ENCODE measurements at places on chromosomes 6 and 20.
A peak's percentile ranks its signal among the peaks of the same experiment; 100 is the strongest.

DNA sequence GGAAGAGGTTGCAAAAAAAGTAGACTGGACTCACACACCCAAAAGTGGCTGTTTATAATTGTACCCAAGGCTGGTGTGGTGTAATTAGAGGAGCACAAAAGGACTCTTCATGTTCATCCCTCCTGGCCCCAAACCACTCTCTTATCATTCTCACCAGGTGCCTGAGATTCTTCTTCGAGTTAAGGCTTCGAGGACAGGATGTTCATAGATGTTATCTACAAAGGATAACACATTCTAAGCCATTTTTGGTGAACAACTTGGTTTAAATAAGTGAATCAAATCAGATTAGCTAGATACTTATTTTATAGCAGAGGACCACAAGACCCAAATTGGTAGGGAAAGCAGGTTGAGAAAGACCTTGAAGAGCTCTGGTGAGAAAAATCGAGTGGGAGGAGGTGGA, 73.1 kb upstream of the SUPT3H start:
- no peak for DNase-seq

GRCh38 chr6:138944412-138944811, 43.6 kb downstream of the REPS1 start:
- DNase-seq: no peak

DNA sequence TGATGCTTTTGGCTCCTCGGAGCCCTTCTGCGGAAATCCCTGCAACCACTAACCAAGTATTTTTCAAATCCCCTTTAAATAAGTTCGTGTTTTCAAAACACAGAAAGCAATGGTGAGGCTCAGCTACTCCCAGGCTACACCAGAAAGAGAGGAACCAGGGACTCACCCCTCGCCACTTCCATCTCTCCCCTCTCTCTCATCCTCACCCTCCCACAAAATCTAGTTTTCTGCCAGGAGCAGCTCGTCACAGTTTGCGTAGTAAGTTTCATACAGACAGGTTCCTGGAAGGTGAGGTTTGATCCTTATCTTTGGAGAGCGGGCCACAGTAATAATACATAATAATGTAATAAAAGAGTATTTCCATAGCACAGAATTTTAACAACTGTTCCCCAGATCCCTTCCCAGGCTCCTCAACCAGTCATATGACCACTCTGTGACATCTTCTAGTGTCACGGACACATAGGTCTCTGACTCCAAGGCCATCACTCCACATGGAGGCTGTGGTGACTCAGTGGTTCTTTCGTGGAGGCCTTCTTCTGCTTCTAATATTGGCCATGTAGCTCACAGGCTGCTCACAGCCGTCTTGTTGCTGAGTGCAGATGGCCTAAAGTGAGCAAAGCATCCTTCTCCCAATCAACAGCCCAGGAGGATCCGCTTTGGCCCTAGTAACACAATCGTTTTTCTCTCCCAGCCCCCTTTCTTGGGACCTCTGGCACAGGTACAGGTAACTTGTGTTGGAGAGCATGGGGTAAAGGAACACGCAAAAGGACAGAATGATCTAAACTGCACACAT, 295.7 kb downstream of the CDC5L start:
- DNase-seq: no peak

GRCh38 chr6:43789447-43789846, 19.4 kb downstream of the VEGFA start:
- DNase-seq: no peak

DNA sequence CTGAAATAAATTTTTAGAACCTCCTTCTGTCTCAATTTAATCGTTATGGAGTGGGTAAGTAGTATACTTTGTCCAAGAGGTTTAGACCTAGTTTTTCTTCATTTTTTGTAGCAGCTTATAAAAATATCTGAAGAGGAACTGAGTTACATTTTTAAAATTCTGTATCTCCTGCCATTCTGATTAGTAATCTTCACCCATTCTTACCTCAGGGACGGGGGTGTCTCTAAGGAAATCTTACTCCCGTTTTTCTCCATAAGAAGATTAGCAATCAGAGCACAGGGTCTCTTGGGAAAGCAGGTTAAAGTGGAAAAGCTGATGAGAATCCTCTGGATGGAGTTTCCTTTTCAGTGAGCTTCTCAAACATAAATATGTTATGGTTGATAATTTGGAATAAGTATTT, 259.3 kb upstream of the FAM83B start:
- DNase-seq: no peak

DNA sequence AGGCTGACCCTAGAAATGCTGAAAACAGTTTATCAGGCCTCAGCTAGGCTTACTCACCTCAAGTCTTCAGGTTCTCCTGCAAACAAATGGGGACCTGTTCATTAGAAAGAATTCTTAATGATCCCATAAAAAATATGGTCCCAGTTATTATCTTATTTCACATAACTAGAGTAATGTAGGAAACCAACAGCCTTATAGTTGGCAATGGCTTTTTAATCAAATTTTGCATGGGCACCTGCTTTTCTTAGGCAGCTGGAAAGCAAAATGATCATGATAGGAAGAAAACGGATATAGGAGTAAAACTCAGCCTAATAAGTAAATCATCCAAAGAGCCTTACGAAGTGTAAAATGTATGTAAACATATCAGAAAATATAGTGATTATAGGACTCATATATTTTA, 1.3 kb downstream of the NRSN1 start:
- DNase-seq: no peak

DNA sequence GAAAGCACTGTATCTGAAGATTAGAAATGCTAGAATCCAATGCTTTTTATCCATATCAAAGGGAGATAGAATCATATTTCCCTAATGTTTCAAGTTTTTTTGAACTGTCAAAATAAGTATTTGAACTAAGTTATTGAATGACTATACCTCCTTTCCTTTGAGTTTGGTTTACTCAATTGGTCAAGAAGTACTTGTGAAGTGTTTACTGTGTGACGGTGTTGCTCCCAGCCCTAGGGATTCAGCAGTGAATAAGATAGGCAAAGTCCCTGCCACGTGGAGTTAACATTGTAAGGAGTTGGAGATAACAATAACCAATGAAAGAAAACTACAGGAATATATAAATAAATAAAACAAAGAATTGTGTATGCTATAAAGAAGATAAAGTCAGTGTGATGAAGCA, 535.9 kb downstream of the FRK start:
- DNase-seq: no peak

DNA sequence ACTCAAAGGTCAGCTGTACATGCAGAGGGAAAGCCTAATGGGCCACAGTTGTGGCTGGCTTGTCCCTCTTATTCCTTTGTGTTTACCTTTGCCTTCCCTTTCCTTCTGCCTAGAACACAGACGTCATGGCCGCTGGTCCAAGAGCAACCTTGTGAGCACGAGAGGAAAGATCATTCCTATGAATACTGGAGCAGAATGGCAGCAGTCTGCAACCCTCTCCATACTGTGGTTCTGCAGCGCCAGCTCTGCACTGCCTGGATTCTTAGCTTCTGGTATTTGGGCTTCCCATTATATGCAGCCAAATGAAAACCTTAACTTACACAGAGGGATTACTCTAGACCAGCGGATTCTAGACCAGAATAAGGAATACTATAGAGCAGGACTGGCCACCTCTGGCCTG, 12.4 kb downstream of the TBC1D7 start:
- no peak for DNase-seq

DNA sequence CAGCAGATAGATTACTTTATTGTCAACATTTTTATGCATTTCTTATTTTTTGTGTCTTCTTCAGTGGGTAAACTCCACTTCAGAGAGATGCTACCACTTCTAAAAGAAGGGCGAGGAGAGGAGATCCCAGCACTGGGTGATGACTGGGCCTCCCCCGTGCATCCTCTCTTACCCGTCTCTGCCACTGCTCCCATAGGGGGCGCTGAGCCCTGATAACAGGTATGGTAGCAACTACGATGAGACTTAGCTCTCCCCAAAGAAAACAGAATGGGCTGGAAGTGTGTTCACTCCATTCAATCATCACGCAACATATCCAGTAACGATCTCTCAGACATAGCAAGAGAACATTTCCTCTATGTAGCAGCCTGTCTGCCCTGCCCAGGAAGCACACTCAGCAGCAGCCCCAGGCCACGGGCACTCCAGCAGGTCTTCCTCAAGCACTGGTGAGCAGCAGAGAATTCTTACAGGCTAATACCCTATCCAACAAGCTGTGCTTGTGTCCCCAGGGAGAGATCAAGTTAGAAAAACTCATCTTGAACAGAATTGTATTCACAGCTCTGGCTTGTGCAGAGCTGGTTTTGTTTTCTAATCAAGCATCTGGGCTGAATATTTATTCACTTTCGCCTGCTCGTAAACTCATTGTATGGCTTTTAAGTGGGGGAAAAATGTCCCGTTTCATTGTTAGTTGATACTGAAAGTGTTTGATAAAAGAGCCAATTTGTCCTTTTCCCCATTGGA, 533.1 kb upstream of the CDH4 start:
- DNase-seq: no peak

- peak; percentile 83 for DNase-seq
These were observed 8.8 kb upstream of the PIM1 start for GRCh38 chr6:37160922-37161778.

GRCh38 chr6:3516092-3516491, 59.2 kb upstream of the SLC22A23 start:
- DNase-seq: no peak

- no peak for DNase-seq
These were observed 95.4 kb upstream of the FOXQ1 start for GRCh38 chr6:1216488-1216974.

- DNase-seq: no peak
These were observed 9.9 kb upstream of the SNX9 start for GRCh38 chr6:157813191-157813590.

DNA sequence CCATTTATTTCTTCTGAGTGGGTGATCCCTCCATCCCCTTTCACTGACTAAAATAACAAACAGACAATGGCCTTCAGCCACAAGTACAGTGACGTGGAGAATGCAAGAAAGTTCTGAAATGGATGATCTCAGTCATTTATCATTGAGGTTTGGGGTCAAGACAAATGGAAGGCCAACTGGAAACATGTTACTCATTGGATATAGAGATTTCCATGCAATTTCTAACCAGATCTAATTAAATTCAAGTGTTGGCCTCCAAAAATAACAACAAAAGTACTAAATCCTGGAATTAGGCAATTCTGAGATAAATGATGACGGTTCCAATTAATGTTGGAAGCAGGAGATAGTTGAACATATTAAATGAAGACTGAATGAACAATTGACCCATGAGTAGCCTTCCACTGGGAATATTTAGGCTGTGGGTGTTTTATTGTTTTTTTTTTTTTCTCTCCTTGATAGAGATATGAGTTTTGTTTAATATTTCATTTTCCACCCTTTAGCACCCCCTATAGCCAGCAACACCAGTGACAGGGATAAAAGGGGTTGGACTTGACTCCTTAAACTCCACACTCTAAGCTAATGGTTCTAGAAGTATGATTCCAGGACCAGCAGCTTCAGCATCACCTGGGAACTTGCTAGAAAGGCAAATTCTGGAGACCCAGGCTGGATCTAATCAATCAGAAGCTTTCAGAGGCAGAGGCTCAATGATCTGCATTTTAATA, 112.8 kb downstream of the BCAS1 start:
- no peak for DNase-seq

DNA sequence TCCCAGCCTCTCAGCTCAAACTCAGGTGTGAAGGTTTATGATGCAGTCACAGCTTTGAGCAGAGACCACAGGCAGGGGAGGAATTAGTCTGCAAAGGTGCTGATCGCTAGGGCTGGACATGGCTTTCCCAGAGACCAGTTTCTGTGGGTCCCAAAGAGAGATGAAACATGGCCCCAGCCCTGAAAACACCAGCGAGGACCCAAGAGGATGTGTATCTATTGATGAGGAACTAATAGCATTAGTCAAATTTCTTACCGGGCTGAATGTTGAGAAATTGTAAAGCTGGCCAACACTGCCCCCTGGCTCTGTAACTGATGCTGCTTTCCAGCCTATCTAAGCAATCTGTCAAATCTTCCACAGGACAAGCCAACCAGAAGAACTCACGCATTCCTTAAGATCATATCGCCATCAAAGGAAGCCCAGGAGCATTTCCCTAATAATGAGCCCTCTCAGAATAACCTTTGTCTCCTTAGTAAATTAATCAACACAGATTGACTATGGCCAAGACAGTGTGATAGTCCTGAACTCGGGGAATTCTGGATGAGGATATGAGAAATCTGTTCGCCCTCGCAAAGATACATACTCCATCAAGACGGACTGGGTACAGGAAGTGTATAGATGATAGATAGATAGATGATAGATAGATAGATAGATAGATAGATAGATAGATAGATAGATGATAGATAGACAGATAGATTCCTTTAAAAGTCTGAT, 7.8 kb upstream of the ACSS1 start:
- no peak for DNase-seq

DNA sequence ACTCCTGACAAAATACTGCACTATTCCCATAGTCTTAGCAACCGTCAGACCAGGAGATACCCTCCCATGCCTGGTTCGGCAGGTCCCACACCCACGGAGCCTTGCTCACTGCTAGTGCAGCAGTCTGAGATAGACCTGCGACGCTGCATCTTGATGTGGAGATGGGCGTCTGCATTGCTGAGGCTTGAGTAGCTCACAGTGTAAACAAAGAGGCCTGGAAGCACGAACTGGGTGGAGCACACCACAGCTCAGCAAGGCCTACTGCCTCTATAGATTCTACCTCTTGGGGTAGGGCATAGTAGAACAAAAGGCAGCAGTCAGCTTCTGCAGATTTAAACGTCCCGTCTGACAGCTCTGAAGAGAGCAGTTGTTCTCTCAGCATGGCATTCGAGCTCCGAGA, 25.4 kb downstream of the TMEM244 start:
- DNase-seq: no peak

Data from SIG-M5 (cell line).